ENCODE measurements at places on chromosomes 4 and X.

DNA sequence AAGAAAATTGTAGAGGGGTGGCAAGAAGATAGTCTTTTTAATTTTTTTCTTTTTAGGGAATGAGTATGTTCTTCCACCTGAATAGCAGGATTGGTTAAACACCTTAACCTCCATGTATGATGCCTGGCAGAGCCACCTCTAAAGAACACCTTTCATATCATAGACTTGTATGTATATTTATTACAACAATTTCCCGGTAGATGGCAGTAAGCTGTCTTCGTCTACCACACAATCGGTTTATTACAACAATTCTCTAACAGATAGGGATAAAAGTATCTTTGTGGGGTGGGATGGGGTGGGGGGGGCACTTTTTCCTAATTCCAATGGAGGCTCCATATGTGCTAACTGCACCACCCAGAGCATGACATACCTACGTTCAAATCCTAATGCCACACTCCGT, 255.5 kb downstream of the LDB2 start:
- peak; percentile 30 for DNase-seq

DNA sequence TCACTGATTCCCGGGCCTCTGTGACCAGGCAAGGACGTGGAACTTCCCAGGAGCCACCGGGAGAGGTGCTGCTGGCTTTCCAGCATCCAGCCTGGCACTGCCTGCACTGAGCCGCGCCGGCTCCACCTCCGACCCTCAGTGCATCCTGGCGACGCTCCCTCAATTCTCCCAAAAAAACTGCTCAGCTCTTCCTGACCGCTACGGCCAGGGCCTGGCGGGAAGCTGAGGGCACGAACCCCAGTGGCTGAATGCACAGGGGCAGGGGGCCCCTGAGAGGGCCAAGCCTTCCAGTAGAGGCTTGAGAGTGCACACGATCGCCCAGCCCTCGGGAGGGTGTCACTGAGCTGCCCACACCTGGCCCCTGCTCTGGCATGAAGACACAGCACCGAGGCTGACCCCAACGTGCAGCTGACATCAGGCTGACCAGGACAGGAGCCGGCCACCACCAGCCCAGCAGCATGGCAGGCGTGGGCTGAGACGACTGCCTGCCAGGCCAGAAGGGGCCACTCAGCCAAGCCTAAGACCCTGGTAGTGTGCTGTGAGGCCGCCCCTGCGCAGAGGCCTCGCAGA, 6.9 kb downstream of the CTBP1 start:
- no peak for DNase-seq

DNA sequence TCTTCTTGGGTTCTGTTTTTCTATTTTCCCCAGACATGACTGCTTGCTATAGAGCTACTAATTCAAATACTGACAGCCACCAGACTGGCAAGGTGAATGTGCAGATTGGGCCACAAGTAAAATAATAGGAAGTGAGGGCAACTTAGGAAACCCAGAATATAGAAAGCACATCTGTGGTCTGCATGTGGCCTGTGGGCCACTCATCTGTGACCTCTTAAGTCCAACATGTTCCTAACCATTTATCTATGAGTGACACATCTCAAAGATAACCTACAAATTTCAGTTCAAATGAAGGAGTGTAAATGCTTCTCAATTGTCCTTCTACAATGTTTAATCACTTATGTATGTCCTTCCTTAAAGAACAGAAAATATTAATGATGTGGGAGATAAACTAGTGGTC, 128.9 kb downstream of the REELD1 start:
- DNase-seq, result no peak

- DNase-seq, result no peak
These were observed 16.9 kb upstream of the TSR2 start for GRCh38 chrX:54423161-54423888.

DNA sequence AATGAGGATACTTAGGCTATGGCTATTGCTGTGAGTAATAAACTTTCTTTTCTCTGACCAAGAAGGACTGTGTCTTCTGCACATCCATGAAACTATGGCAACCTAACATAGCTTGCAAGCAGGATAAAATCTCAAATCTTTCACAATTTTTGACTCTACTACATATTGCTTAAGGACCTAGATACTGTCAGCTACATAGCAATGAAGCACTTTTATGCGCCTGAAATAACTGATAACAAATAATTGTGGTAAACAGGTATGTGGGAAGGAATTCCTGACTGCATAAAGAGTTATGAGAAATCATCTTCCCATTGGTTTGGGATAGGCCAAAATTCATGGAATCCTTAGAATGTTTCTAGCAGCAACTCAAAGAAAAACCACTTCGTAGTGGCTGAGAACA, 41.2 kb upstream of the PDGFC start:
- peak; percentile 93 for DNase-seq

DNA sequence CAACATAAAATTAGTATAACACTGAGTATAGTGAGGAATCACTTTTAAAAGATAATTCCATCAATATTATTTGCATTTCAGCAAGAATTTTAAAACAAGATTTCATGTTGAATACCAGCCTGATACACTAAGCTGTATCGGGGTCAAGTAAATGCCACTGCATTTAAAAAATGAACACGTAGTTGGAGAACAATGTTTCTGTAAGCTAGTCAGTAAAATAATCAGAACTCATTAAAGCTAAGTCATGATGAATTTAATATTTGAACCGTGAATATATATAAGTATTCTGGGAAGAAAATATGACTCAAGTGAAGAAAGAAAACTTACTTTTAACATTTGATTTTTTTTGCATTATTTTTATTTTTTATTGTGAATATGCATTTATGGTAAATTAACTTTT, 611.0 kb upstream of the PABPC4L start:
- no peak for DNase-seq

GRCh38 chr4:183887351-183887750, 17.8 kb upstream of the STOX2 start:
- DNase-seq, result no peak

DNA sequence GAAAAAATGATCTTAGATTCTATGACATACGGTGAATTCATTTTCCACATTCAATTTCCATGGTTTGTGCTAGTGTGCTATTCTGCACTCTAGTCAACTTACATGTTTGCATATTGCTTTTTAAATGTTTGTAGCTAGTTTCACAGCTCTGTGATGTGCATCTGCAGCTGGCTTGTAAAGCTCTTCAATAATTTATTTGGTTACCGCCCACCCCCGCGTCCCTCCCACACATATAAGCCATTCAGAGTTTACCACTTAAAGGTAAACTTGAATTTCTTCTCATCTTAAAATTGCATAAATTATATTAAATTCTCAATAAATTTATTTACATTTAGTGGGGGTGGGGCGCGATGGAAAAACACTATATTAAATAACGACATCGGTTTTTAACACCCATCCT, 291 bp upstream of the NBDY start:
- DNase-seq, result peak; percentile 26

- DNase-seq, result peak; percentile 44
These were observed 45.6 kb downstream of the SLIT2 start for GRCh38 chr4:20297261-20297660.

- no peak for DNase-seq
These were observed 31.1 kb upstream of the TBC1D14 start for GRCh38 chr4:6878451-6879059.

GRCh38 chr4:54102531-54103106, 2.7 kb downstream of the GSX2 start:
- DNase-seq, result no peak

GRCh38 chr4:39730072-39730471, 32.1 kb downstream of the UBE2K start:
- peak; percentile 47 for DNase-seq

DNA sequence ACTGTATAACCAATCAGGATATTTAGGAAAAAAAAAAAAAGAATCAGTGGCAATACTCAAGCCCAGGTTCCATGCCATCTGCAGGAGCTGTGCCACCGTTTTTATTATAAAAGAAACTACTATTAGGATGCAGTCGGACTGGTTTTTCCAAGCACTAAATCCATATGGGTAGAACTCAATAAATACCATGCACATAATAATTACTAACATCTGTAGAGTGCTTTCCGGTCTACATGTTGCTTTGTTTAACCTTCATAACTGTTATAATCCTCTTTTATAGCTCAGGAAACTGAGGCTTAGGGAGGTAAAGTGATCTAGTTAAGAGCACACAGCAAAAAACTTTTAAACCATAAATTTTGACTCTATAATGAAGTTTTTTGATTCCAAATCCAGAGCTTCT, 24.0 kb downstream of the ARSJ start:
- no peak for DNase-seq
